Gastroesophageal sphincter (tissue), 4 donors: ENCODE measurements at places on chromosomes 12 and 14. TPM values are rescaled to one million over a fixed set of nuclear protein-coding genes. Genes with fewer than 3 reads are reported as not detected.

The ADCY4 gene
- 13.3 TPM for total RNA-seq

The STX2 gene
- total RNA-seq: 51.5 TPM

The WIF1 gene
- 1.6 TPM for total RNA-seq

The HOXC4 gene
- total RNA-seq: 5.7 TPM

The KCNJ8 gene
- total RNA-seq: 32.2 TPM

The RAD51AP1 gene
- 0.54 TPM for total RNA-seq

The B4GALNT1 gene
- 4.9 TPM for total RNA-seq

DNA sequence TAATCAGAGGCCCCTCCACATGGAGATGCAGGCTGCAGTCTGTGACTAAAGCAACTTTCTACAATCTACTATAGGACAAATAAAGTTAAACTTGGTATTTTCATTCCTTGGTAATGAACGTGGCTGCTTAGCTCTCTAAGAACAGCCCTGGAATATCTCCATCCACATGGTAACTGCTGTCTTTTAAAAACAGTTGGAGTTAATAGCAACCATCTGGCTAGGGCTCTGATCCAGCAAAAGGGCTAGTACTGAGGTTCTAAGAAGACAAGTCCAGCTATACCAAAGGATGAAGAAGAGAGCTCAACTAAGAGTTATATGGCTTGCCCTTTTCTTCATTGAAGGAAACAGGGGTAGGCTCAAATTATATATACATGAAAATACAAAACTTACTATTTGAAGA is 920.1 kb downstream of the FLRT2 start:
- no peak for ATAC-seq

- ATAC-seq: no peak
Measured at GRCh38 chr14:93234798-93235197, 27.7 kb downstream of the UBR7 start.

DNA sequence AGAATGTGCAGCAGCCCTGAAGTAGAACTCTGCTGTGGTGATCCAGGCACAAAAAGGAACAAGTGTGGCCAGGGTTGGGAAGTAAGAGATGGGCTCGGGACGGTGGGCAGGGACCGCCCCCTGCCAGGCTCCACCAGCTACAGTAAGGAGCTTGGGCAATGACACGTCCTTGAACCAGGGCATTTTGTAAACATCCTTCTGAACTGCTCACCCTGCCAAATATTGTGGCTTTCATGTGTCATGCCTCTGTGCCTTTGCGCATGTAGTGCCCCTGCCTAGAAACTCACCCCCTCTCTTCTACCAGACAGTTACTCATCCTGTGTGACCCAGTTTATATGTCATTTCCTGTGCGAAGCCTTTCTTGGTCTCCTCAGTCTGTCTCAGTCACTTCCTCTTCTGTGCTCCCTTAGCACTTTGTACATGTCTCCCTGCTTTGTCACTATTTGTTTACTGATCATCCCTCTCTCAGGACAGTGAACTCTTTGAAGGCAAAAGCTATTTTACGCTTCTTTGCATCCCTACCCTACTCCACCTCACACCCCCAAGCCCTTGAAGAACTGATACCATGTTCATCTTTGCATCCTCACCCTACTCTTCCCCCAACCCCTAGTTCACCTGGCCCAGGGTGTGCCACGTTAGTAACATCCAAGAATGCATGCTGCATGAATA is 108.9 kb upstream of the PLEKHG7 start:
- peak; percentile 69 for ATAC-seq

GRCh38 chr14:34106310-34106709 is 155.4 kb upstream of the EGLN3 start:
- no peak for ATAC-seq

DNA sequence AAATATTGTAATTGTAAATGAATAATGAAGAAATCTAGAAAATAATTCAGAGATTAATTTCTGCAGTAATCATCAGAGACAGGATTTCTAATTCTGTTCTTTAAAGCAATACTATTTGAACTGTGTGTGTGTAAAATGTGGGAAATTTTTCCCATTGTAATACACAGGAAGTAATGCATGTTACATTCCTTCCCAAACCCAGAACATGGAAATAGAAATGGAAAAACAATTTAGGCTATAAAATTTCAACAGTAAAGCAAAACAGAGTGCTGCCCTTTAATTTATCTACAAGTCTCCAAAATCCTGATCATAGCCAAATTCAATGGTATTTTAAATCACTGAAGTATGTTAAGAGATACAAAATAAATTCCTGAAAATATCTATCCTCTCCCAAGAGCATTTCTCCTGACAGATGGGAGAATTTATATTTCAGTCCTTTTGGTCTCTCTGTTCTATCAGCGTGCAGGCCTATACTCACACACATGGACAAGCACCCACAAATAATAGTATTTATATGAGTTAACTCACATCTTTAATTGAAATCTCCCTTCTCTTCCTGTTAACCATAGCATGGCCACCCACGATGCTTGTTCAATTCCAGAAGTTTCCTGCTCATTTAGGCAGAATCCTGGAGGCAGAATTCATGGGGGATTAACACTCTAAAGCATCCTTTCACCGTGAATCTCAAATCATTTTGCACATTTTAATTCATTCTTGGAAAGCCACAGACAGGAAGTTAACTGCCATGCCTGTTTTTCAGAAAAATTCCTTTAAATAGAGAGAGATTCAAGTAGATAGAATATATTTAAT is 1465.4 kb upstream of the FLRT2 start:
- ATAC-seq: no peak

DNA sequence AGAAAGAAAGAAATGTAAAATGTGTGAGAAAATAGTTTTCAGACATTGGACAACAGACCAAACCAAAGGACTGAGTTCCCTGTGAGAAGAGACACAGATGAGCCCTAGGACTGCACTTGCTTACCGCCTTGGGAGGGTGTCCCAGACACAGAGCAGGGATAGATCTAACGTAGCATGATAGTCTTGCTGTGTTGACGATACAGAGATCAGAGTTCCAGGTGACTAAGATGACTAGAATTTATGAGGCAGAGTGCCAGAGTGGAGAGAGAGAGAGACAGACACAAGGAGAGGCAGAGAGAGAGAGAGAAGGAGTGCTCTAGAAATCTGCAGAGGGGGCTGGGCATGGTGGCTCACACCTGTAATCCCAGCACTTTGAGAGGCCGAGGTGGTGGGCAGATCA is 148.2 kb upstream of the LMNTD1 start:
- ATAC-seq: no peak
